NCI-H187 (cell line): ENCODE measurements at places on chromosomes 11 and 22.

GRCh38 chr22:17829695-17830042, 55.4 kb upstream of the BID start:
- DNase-seq, result no peak

- DNase-seq, result no peak
Observed at GRCh38 chr11:13826505-13827278, 135.8 kb upstream of the SPON1 start.

DNA sequence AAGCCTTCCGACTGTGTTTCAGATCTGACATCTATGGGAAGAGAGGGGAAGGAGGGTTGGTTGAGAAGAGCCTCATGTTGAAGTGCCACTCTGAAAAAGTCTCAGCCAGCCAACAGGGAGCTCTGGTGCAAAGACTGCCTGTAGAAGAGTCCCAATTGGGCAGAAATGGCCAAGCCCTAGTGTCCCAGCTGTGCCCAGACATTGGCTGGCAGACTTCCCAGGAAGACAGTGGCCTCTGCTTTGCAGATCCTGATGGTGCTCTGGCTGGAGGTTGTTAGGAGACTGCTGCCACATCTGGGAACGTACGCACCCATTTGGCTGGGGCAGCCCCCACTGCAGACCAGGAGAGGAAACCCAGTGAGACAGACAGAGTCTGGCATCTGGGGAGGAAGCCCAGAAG, 3.2 kb upstream of the PLA2G3 start:
- no peak for DNase-seq

- no peak for DNase-seq
Observed at GRCh38 chr11:63939397-63939891, 642 bp downstream of the NAA40 start.

GRCh38 chr11:2302306-2302895, 588 bp downstream of the TSPAN32 start:
- DNase-seq, result no peak

DNA sequence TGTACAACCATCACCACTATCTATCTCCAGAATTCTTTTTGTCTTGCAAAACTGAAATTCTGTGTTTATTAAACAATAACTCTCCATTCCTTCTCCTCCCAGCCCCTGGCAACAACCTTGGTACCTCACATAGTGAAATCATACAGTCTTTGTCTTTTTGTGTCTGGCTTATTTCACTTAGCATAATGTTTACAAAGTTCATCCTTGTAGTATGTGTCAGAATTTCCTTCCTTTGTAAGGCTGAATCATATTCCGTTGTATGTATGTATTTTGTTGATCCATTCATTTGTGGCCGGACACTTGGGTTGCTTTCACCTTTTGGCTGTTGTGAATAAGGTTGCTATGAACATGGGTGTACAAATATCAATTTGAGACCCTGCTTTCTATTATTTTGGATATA, 243.7 kb upstream of the TBCEL start:
- DNase-seq, result no peak

- DNase-seq, result no peak
Observed at GRCh38 chr11:125431481-125431880, 64.6 kb downstream of the FEZ1 start.

DNA sequence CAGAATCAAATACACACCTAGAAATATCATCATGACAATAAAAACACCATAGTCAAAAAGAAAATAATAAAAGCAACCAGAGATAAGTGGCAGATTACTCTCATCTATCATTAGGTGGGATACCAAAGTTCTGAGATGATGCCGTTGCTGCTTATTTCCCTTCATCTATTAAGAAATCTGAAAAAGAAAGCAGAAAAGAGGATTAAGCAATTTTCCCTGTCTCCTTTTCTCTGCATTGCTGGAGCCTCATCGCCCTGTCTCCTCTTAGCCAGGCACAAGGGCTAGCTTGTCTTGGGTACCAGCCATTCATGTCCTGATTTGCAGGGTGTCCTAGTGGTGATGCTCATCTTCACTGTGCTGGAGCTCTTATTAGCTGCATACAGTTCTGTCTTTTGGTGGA, 3.9 kb upstream of the MS4A14 start:
- DNase-seq, result no peak
